ENCODE measurements at places on chromosomes 7 and 10. TPM values are rescaled to one million over a fixed set of nuclear protein-coding genes. Genes with fewer than 3 reads are reported as not detected.
A peak's percentile ranks its signal among the peaks of the same experiment; 100 is the strongest.

- peak; percentile 75 for DNase-seq
Measured at GRCh38 chr7:74606101-74606908, 51.2 kb upstream of the GTF2I start.

DNA sequence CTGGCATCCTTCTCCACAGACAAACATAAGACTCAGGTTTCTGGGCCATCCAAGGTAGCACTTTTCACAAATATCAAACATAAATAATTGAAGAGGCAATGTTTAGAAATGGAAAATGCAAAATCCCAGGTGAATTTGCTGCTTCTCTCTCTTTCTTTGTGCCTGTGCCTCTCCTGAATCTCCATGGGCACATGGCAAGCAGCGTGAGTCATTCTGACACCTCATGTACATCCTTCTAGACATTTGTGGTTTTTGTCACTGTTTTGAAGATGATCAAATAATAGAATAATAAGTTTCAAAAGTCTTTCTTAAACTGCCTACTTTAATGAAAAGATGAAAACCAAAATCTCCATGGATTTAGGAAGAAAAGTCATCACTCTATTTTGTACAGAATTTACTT, 60.3 kb upstream of the RAB11FIP2 start:
- peak; percentile 3 for DNase-seq

DNA sequence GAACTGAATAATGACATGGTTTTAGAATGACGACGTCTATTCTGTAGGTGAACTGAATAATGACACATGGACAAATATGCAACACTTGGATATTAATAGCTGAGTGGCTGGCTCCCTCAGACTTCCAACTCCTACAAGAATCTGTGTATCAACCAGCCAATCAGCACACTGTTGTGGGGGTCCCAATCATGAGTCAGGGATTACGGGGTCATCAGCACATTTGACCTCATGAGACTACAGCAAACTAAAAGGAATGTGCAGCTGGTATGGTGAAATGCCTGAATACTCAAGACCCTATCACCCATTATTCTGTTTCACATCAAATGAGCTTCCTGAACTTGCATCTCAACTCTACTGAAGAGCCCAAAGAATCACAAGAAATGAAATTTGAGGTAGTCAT, 192.5 kb downstream of the ANK3 start:
- no peak for DNase-seq

GRCh38 chr10:97991871-97992270, 38.5 kb downstream of the CRTAC1 start:
- peak; percentile 26 for DNase-seq

DNA sequence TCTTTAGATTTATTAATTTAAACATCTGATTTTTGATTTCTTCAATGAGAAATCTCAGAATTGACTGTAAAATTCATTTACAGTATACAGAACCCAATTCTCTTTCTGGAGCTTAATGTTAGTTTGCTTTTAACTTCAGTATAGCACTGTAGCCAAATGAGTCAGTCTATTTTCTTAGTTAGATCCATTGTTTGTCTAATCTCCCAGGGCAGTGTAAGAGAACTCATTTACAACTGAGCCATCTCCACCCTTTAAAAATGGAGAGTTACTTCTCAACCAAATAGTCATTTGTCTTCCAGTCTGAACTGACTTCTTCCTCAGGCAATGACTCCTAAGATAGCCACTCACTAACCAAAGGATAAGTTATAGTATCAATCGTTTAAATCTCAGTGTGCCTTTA, 3.0 kb upstream of the WNT2 start:
- no peak for DNase-seq

DNA sequence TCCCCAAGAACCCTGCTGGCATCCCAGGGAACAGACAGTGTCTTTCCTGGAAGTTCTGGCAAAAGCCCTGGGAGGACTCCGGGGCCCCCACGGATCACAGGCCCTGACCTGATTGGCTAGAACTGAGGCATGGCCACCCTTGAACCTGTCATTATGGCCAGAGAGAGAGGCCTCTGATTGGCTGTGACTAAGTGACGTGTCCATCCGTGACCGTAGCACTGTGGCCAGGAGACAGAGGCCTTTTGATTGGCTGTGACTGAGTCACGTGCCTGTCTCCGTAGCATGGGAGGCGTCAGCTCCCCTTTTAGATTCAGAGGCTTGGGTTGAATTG, 163.8 kb downstream of the RGS10 start:
- DNase-seq = no peak

DNA sequence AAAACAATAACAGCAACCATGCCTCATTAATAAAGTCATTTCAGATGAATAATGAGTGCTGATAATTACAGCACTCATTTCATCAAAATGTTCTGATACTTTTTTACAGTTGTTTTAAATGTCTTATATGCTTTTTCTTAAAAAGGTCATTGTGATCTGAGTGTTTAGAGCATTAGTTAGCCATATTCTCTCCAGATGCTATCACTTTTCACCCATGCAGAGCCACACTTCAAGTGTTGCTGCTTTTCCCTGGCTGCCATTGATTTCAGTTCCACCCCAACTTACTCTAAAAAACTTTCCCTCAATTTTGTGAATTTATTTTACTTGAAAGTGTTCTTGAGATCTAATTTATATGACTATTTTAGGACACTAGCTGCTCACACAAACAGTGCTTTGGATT, 41.8 kb downstream of the NUP205 start:
- DNase-seq = no peak

- DNase-seq = peak; percentile 44
Measured at GRCh38 chr10:13945390-13946208, 358.8 kb downstream of the PRPF18 start.

GRCh38 chr10:110200503-110200902, 6.9 kb upstream of the MXI1 start:
- no peak for DNase-seq

DNA sequence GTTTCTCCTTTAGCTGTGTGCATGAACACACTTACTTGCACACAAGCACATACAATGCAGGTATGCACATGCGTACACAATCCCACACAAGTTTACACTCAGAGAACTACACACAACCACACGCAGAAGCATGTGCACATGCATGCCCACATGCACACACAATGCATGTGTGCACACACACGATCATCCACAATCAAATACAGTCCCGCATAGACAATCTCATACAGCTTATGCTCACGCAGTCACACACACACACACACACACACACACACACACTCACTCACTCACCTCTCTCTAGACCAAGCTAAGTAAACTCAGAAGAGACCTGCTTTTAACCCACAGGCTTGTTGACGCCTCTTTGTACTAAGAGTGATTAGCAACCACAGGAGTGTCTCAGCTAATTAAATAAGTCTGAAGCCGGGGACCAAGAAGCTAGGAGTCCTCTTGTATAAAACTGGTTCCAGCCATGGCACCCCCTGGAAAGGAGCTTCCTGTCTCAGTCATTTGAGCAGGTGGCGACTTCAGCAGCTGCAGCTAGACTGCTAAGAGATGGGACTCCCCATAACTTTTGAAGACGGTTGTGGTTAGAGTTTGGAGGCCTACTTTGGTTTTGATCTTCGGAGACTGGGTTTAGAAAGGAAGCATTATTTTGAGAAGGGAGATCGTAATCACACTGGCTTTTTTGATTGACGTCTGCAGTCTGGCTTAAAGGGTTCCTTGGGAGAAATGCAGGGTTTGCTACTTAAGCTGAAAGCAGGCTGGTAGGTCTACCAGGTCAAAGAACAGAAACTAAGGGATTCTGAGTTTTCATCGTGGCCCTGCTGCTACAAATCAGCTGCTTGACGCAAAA, 82.3 kb upstream of the ADRB1 start:
- DNase-seq = no peak

MLXIPL gene
- total RNA-seq = 0.07 TPM

PON3 gene
- total RNA-seq = 0.49 TPM

CALHM2 gene
- 37.7 TPM for total RNA-seq

Data from M059J (cell line).